ENCODE measurements at places on chromosomes 1 and 21. TPM values are rescaled to one million over a fixed set of nuclear protein-coding genes. Genes with fewer than 3 reads are reported as not detected.

Gene STUM
- 0.34 TPM for total RNA-seq

Gene ILF2
- 182 TPM for total RNA-seq

Gene WDR77
- 63.3 TPM for total RNA-seq

Gene SPRR2G
- not detected for total RNA-seq

Gene TMIGD3
- total RNA-seq = not detected

Gene PALMD
- not detected for total RNA-seq

Gene SMPDL3B
- not detected for total RNA-seq

Gene DISP3
- total RNA-seq = 0.44 TPM
